ENCODE measurements at places on chromosomes 12 and 14.

- no peak for DNase-seq
Observed at GRCh38 chr12:130375296-130376287, 37.9 kb downstream of the PIWIL1 start.

DNA sequence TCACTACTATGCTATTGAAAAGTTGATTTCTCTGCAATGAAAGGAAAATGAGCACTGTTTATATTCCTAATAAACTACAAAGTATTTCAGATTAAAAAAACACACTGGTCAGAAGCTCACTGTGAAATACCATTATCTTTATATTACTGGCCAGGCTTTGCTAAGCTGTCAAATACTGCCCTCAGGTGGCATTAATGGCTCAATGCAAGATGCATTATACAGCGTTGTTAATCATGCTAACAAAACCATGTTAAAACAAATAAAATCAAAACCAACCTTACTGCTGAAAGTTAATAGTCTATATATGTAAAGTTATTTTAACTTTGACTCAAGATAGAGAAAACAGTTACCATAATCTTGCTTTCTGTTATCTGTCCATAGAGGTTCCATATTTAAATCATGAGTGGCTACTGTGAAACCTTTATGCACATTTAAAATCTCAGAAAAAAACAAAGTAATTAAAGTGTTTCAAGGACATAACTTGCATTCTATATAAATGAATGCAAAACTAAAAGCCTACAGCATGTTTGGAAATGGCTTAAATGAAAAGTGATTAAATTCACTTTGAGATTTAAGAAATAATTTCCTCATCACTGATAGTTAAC lies 121.7 kb downstream of the RALGAPA1 start:
- DNase-seq: no peak

GRCh38 chr12:51009056-51009440 lies 17.1 kb downstream of the SLC11A2 start:
- DNase-seq: no peak

GRCh38 chr12:95690861-95691635 lies 99.5 kb downstream of the NTN4 start:
- DNase-seq: no peak

DNA sequence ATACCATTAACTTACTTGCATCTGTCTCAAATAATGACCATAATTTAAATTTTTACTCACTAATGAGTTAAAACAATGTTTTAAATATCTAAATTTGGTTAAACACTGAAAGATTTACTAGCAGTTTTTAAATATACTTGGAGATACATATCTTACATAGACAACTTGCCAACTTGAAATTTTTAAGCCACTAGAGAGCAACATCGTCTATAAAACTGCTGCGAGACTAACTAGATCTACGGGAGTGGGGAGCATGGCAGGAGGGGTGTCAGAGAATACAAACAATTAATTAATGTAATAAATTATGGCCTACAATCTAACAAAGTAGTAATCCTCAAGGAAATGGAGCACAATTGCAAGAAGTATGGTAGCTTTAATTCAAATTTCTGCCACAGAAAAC lies 120.4 kb downstream of the LRRIQ1 start:
- DNase-seq: no peak

DNA sequence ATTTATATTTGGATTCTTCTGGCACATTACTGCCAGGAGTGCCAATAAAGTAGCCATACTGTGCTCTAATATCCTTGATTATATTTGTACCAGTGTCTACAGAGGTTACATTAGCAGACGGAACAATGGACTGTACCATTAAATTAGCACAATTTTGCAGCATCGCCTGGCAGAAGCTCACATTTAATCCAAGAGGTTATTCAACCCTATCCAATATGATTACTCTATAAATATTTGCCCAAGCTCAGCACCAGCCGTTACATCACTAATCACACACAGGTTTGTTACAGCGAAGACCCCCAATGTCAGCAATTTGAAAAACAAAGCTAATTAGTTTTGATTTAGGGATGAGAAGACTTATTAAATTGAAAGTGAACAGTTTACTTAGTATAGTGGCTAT lies 16.9 kb upstream of the MGST1 start:
- DNase-seq: no peak

DNA sequence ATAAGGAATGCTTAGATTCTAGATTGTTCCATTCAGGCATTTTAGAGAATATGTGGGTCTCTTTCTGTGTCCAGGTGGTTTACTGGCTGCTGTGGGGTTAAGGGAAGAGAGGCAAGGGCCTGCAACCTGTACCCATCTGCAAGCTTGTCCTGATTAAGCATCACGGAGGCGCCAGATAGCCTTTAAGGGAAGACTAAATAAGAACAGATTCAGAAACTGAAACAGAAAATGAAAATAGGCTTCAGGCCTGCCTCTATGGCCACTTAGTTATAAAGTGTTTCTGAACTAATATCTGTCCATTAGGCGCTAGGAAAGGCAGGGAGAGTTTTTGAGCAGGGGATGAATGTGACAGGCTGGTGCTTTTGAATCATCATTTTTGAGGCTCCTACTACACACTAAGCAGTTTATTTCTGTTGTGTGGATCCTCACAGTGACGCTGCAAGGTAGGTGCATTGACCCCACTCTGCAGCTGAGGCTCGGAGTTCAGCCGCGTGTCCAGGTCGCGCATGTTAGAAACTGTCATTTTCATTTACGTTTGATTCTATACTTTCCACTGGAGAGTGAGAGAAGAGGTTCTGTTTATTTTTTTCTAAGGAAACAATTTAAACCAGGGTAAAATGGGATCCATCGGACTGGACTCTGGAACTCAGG lies 47.4 kb downstream of the SLC6A12 start:
- DNase-seq: no peak

DNA sequence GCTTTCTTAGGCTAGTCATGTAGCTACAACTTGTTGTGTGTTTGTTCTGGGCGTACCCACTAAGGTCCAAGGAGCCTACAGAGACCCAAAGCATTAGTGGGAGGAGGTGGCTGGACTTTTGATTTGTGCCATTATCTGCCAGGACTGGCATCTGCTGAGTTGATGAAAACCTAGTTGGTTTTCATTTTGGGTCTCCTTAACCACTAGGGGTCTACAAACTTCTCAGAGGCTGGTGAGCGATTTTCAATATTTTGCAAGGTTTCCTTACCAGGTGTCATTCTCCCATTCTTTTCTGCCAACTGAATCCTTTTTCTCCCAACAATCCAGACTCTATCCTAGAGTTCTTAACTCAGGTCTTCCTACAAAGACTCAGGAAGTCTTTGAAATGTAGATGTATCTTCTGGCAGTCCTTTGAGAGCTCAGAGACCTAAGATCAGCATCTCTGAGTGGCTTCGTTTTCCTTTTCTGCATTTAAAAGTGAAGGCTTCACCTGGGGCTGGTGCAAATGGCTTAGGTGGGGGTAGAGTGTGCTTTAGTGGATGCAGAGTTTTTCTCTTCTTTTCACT lies 150.0 kb upstream of the RMST start:
- DNase-seq: no peak

DNA sequence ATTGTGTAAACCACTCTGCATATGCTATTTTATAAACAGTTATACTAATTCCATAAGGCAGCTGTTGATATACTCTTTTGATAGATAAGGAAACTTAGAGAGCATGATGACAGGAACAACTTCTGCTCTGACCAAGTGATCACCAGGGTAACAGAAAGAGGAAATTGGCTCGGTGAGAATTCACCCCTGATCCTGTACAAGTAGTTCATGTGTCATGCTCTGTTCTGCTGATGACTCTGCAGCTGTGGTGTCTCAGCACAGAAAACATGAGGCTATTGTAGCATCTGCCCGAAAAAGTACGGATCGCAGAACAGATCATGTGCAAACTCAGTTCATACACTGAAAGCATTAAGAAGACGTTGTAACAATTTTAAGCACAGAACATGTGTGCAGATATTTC lies 345.0 kb downstream of the LRIG3 start:
- DNase-seq: no peak

DNA sequence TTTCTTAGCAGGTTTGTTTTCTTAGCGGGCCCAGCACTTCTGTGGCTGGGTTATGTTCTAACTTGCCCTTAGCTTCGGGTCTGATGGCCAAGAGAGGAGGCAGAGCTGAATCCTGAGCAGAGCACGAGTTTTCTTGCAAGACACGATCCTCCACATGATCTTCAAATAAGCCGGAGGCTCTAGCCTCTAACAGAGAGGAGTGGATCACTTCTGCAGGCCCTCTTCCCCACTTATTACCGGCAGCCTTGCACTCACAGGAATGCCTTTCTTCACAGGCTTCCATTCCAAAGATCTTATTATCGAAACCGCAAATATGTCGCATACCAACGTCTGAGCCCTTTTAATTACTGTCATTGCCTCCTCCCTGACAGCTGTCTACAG lies 79.5 kb downstream of the SINHCAF start:
- DNase-seq: no peak

DNA sequence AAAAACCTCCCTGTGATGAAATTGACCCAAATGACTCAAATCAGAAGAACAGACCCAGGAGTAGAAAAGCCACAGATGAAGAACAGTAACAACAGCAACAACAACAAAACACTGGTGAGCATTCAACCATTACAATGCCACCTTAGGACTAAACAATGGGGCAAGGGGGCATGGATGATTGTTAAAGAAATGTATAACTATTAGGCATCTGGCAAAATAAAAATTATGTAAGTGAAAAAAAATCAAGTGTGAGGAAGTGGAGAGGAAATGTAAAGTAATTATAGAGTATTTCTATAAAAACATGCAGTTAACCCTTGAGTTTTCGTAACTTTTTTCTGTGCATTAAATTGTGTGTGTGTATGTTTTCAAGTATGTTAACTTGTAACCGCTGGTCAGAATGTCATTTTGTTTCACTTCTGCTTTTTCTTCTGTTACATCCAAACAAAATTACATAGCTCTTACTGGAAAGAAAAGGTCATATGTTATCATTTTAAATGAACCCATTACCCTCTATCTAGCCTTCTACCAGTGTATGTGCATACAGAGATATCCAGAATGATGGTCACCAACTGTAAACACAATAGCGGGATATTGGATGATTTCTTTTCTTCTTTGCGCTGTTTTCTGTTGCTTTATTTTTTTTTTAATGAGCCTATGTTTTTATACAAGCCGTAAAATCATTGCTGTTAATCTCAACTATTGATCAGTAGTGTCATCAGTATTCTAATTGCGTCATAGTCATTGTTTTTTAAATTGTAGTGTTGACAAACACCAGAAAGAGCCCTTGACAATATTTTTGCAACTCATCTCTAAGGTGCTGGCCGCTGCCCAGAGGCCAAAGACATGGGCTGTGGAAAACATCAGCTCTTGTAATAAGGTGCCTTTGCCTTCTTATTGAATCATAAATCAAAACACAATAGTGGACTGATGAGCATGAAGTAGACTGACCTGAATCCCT lies 170.6 kb downstream of the CRADD start:
- DNase-seq: no peak

DNA sequence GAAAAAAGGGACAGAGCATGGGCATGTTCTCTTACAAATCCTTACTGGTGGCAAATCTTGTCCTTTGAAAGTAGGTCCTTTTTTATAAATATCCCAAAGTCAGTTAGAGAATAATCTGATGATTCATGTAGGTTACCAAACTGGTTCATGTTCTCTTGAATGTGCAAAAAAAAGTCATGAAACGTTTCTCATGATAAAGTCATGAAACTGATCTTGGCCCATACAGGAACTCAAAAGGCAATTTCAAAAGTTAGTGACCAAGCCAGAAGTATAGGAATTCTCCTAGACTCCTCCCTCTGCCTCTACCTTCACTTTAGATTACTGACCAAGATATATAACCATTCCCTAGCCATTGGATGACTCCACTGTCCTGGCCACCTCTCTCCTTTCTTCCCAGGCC lies 27.3 kb upstream of the SPTSSA start:
- no peak for DNase-seq

DNA sequence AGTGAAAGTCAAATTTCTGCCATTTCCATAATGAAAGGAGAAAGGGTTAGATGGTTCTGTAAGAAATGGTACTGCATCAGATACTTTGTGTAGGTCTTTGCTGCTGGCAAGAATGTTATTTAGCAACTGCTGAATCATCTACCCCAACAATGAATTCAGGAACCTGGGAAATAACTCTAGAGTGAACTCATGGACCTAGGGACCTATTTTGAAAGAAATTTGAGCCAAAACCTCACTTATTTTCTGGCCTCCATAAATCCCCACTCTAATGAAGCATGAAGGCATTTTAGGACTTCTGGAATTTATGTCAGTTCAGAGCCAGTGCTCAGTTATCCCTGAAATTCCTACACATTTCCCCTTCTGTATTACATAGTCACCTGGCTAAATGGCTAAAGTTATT lies 50.9 kb upstream of the CPNE8 start:
- no peak for DNase-seq

DNA sequence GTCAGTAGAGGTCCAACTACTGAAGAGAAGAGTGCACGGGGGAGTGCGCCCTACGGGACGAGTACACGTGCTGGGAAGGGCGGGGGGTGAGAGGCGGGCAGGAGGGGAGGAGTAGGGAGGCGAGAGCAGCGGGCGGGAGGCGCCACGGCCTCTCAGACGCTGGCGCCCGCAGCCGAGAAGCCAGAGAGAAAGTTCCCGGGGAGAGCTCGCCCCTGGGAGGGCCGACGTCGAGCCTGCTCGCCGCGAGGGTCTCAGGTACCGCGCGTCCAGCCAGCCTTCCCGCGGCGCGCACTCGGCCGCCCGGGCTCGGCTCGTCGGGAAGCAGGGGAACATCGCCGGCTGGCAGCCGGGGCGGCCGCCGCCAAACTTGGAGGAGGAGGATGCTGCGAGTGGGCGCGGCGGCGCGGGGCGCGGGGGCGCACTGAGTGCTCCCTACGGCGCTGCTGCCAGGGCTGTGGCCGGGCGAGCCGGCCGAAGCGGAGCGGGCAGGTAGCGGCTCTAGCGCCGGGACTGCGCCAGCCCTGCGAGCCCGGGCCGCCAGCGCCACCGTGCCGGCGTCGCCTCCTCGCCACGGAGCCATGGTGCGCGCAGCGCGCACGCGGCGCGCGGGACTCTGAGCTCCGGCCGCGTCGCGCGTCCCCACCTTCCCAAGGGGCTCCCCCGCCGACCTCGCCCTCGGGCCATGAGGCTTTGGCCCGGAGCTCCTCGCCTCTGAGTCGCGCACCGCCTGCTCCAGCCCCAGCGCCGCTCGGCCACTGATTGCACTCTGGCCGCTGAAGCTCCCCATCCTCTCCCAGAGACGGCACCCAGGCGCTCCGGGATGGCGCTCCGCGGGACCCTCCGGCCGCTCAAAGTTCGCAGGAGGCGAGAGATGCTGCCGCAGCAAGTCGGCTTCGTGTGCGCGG lies at the start of gene SLC24A4:
Gene SLC24A4, plus strand, starts transcription at position 155 of the 905 bp plus-strand sequence. Its CDS starts 666 bp downstream, at position 821.
- no peak for DNase-seq

DNA sequence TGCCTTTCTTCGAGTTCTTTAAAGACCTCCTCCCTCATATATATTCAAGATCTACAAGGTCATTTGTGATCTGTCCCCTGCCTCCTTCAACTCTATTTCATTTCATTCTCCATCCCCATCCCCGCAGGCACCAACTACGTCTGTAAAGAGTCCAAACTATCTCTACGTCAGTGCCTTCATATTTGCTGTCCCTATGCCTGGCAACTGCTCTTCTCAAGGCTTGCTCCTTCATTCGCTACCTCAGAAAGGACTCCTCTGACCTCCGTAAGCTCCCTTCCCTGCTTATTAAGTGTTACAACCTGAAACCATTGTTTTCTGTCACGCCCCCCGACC lies 650 bp downstream of the LLPH start:
- no peak for DNase-seq

GRCh38 chr12:100127766-100128511 lies 14.7 kb downstream of the BLTP3B start:
- DNase-seq: no peak
